ENCODE measurements at places on chromosomes 16 and 17. TPM values are rescaled to one million over a fixed set of nuclear protein-coding genes. Genes with fewer than 3 reads are reported as not detected.

AIPL1 gene
- total RNA-seq, result not detected

CRYM gene
- 10.5 TPM for total RNA-seq

GRCh38 chr17:50181144-50181543 lies 15.3 kb downstream of the SGCA start:
- DNase-seq, result no peak

DNA sequence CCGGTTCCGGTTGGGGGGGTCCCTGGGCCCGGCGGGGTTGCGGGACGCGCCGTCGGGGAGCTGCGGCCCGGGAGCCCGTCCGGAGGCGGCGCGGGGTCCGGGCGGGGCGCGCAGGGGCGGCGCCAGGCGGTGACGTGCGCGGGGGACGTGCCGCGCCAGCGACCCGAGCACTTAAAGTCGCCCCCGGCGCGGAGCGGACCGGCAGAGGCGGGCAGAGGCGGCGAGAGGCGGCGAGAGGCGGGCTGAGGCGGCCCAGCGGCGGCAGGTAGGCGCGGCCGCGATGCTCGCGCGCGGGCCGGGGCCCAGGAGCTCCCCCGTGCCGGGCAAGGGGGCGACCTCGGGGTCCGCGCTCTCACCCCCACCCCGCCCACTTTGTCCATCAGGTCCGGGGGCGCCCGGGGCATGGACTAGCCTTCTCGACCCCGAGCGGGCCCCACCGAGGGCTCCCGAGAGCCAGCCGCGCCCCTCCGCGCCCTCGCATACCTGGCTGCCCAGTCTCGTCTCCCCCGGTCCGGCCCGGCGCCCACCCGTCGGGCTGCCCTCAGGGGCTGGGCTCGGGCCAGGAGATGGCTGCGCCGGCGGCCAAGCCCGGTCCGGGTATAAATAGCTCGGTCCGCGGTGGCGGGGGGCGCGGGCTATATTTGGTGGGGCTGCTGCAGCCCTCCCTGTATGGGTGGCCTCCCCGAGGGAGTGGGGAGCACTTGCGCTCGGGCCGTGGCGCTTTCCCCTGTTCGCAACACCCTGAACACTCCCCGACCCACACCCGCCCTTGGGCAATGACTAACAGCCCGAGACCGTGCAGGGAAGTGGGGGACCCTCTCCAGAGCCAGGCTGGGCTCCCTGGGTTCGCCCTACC lies at the start of gene SLC16A3:
Gene SLC16A3 (plus strand): TSS at position 201 of the 856 bp plus-strand sequence. CDS start 6,967 bp downstream, outside the sequence.
- no peak for DNase-seq

DNA sequence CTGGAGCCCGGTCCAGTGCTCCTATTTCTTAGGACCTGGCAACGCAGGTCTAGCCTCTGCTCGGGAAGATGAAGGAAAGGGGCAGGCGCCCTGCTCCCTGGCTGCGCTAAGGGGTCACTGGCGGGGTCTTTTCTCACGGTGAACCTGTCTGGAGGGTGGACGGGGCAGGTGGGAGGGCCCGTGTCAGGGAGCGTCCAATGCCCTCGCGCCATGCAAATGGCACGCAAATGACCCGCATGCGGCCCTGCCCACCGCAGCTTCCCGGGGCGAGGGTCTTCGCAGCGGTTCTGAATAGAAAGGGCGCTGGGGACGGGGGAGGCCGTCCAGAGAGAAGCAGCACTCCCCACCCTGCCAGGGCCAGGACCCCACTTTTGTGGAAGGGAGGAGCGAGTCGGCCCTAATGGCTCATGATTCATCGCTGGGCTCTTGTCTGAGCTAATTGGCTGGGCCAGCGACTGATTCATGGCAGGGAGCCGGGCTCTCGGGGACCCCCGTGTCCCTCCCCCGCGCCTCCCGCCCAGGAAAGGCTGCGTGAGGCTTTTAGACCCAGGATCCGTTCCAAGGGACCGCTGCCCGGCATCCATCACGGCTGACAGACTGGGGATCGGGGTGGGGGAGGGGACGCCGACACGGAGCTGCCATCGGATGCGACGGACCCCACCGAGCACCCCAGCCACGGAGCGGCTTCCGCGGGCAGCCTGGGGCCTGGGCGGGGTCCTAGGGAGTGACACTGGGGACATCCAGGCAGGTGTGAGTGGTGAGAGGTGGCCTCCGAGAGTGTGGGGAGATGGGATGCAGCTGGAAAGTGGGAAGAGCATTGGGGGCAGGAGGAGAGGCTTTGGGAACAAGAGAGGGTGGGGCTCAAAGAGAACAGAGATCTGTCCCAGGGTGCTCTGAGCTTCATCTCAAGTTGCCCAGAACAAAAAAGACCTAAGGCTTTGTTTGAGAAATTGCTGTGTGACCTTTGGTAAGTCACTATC lies 25.0 kb upstream of the NGFR start:
- no peak for DNase-seq

GRCh38 chr17:64077379-64077778 lies 52.6 kb downstream of the ERN1 start:
- no peak for DNase-seq

DNA sequence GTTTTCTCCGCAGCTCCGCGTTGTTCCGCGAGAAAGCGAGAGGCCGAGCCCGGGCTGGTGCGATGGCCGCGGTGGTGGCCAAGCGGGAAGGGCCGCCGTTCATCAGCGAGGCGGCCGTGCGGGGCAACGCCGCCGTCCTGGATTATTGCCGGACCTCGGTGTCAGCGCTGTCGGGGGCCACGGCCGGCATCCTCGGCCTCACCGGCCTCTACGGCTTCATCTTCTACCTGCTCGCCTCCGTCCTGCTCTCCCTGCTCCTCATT lies 404 bp downstream of the EMC6 start:
- no peak for DNase-seq

- no peak for DNase-seq
These were observed 12.7 kb upstream of the ANKFY1 start for GRCh38 chr17:4276514-4276913.

GRCh38 chr17:49843774-49844350 lies 4.0 kb downstream of the TAC4 start:
- no peak for DNase-seq

GRCh38 chr16:14196539-14196938 lies 125.4 kb downstream of the MRTFB start:
- DNase-seq, result no peak

GRCh38 chr17:76370261-76370993 lies 14.0 kb upstream of the SPHK1 start:
- DNase-seq, result no peak

- no peak for DNase-seq
These were observed 31.1 kb downstream of the RPH3AL start for GRCh38 chr17:321386-321941.

GRCh38 chr16:77169650-77170236 lies 21.2 kb upstream of the MON1B start:
- peak; percentile 42 for DNase-seq

DNA sequence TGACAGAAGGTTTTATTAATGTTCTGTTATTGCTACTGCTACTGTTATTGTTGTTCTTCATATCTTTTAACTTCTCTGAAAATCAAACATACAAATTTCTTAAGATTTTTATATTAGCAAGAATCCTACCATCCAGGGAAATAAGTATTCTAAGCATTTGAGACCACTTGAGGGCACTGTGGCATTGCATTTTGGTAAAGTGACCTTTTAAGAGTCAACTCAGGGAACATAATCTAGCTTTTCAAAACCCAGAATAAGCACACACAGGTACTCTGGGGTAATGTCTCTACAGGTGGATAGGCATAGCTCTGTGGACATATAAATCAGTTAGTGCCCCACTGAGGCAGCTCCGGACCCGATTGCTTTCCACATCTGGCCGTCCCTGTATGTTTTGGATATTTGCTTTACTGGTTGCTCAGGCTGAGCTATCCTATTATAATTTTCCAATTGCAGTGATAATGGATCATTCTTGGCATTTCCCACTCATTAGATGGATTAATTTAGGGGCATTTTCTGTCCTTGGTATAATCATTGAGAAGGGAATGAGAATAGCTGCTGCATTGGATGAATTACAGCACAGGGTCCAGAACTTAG lies 1425.1 kb upstream of the CDH8 start:
- peak; percentile 12 for DNase-seq

- peak; percentile 74 for DNase-seq
These were observed 4.0 kb upstream of the RPL38 start for GRCh38 chr17:74199306-74200092.

Data from progenitor cell of endocrine pancreas (in vitro differentiated cells).